Stimulated activated CD8-positive, alpha-beta memory T cell treated with anti-CD3 and anti-CD28 coated beads, Interleukin-4, amount 100 ng/mL, for 1 hour (primary cell): ENCODE measurements at places on chromosomes 11 and 22.

DNA sequence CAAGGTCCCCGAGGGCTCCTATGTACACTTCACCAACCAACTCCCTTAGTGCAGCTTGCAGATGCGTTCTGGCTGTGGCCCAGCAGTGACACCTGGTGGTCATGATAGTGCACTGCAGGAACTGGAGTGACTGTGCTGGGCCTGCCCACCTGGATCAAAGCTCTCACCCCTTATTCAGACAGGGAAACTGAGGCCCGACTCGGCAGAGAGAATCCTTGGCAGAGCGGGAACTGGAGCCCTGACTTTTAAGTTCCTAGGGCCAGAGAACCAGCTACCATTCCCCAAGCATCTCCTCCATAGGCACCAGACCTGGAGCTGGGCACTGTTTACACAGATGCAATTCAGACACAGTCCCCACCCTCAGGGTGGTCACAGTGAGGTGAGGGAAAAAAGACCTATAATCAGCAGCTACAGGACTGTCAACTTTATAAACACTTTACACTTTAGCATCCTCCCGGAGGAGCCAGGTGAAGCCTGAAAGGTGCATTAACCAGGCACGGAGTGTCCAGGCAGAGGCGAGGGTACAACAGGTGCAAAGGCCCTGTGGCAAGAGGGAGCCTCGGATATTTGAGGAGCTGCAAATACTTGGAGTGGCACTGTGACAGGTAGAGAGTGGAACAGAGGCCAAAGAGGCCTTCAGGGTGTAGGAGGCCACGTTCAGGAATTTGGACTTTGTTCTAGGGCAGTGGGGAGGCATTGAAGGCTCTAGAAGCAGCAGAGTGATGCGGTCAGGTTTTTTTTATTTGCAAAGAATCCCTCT is 22.0 kb downstream of the RHBDD3 start:
- DNase-seq, result peak; percentile 35

DNA sequence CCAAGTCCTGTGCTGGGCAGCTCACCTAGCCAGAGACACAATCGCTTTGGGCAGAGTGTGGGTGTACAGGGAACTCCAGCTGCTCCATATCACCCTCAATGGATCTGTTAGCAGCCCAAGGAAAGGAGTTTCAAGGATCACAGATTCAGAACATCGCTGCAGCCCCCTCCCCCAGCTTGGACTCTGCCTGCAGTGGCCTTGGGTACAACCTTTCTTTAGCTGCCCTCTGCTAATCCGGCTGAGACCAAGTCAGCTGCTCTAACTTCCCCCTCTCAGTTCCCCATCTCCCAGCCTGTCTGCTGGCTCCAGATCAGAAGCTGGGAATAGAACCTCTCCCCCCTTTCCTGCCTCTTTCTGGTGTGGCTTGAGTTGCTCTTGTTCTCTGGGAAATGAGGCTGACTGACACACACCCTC is 1.3 kb downstream of the TMEM86A start:
- DNase-seq, result no peak

GRCh38 chr11:34086554-34087283 is 18.7 kb upstream of the NAT10 start:
- no peak for DNase-seq

DNA sequence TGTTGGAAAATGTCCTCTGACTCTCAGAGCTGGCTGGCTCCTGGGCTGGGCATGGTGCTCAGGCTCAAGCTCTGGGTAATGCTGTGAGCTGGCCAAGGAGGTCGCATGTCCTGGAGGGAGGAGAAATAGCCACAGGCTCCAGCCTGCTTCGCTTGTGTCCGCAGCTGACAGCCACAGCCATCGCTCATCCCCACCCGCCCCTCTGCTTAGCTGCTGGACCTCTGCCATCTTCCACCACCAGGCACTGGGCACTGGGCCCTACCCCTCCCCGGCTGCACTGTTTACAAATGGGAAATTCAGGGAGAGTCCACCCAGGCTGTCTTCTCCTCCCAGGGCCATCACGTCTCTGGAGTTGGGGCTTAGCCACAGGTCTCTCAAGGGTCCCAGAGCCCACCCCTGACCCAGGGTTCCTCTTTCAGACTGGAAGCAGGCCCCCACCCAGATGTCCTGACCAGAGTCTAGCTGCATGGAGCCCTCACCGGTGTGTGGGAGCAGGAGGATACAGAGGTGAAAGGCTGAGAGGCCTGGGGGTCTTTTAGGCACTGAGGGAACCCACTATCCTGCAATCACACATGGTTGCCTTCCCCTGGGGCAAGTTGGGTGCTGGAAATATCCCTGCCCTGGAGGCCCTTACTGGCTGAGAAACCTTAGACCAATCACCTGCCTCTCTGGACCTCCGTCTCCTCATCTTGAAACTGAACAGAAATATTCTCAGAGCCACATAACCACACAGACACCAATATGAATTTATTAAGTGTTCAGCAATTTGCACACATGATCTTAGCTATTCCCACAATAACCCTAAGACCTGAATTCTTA is 62.7 kb downstream of the CD82 start:
- DNase-seq, result no peak

DNA sequence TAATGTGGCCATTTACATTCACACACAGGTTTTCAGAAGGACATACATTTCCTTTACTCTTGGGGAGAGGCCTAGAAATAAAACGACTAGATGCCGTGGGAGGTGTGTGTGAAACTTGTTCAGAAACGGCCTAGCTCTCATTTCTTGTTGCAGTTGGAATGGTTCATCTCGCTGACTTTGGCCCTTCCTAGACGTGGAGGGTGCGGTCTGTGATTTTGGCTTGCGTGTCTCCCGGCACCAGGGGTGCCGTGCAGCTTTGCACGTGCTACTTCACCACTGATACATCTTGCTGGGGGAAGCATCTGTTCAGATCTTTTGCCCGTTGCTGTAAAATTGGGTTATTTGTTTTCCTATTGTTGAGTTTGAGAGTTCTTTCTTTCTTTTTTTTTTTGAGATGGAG is 3.1 kb upstream of the PRR33 start:
- DNase-seq, result no peak

- DNase-seq, result no peak
Observed at GRCh38 chr11:27635567-27636037, 64.7 kb downstream of the BDNF start.
